ENCODE measurements at places on chromosomes 2 and 18.

DNA sequence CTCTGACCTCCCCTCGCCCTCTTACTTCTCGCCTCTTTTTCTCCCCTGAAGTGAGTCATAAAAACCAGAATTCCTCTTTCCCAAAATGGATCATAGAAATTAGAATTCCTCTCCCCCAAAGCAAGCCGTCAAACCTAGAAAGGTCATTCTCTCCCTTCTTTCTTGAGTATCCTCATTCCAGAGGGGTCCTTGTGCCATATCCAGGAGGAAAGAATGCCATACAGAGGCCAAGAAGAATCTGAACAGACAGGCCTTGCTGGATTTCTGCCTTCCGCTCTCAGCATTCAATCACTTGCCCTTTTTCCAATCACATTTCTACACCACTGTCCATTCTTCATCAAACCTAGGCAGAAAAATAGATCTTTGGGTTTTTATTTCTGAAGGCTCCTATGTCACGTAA, 31.1 kb upstream of the MAPK4 start:
- no peaks in the 10 kb centered on the region for H3K4me1 ChIP-seq
- H3K27me3 ChIP-seq: no peaks in the 10 kb centered on the region
- no peak overlapping the region for H3K27ac ChIP-seq
- H3K4me3 ChIP-seq: no peak overlapping the region

GRCh38 chr2:208179028-208179609, 10.7 kb downstream of the C2orf80 start:
- no peak overlapping the region for H3K4me3 ChIP-seq
- no peak for DNase-seq
- no peaks in the 10 kb centered on the region for H3K36me3 ChIP-seq

GRCh38 chr2:61100801-61101200, 35.1 kb downstream of the SANBR start:
- no peaks in the 10 kb centered on the region for H3K36me3 ChIP-seq
- no peak overlapping the region for H3K4me3 ChIP-seq
- no peaks in the 10 kb centered on the region for H3K4me1 ChIP-seq
- H3K27ac ChIP-seq: no peak overlapping the region
- no peaks in the 10 kb centered on the region for H3K27me3 ChIP-seq

DNA sequence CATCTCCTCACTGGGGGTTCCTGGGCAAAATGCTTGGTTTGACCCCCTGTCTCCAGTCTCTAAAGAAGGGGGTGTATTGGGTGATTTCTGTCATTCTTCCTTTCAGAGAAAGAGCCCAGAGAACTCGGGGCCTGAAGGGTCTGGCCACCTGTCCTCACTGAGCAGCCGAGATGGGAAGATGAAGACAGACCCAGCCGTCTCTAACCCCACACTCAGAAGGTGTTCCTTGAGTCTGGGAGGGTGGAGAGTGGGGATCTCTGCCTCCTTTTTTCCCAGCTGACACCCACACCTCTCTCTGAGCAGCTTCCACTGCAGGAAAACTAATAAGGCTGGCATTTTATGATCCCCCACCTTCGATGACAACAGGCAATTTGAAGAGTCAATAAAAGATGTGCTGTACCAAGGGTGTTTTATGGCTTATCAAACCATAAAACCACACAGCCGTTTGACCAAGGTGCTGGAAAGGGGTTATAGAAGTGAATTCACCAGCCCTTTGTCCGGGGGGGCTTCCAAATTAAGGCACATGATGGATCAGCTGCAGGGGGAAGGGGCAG, 213.8 kb downstream of the SMAD2 start:
- H3K27me3 ChIP-seq: no peaks in the 10 kb centered on the region
- no peaks in the 10 kb centered on the region for H3K4me1 ChIP-seq
- H3K36me3 ChIP-seq: no peaks in the 10 kb centered on the region
- H3K4me3 ChIP-seq: no peak overlapping the region

DNA sequence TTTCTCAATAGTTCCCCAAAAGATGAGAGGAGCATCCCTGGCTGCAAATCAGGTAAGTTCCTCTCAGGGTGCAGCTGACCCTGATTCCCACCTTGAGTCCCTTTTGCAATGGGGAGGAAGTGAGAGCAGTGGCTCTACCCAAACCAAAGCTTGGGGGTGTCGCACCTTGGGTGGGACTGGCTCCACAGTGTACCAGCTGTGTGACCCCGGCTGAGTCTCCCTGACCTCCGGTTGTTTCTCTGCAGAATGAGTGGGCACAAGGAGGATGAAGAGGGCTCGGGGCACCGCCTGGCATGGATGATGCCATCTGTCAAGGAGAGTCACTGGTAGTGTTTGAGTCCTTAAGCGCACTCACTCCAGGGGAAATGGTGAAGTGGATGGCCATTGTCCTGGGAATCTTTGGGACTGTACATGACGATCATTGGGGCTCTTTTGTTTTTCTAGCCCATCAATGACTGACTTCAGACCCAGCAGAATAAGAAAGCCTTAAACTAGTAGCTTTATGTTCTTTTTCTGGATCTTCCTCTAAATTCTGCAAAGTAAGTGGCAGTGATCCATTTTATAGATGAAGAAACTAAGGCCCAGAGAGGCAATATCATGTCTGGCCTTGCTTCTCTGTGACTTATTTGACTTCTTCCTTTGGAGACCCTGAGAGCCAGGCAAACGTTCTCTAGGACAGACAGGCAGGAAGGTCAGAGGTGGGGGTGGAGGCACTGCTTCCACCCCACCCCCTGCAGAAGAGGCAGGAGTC, 106.3 kb upstream of the ST3GAL5 start:
- peaks cover 24% of the 10 kb centered on the region for H3K4me1 ChIP-seq
- DNase-seq: no peak
- H3K27me3 ChIP-seq: no peaks in the 10 kb centered on the region
- H3K36me3 ChIP-seq: no peaks in the 10 kb centered on the region
- no peak overlapping the region for H3K27ac ChIP-seq
- no peak overlapping the region for H3K4me3 ChIP-seq

- H3K27me3 ChIP-seq: no peaks in the 10 kb centered on the region
- H3K36me3 ChIP-seq: no peaks in the 10 kb centered on the region
- DNase-seq: no peak
- H3K4me1 ChIP-seq: no peaks in the 10 kb centered on the region
- H3K4me3 ChIP-seq: no peak overlapping the region
Observed at GRCh38 chr2:12091201-12091806, 344.9 kb downstream of the LPIN1 start.

- H3K4me1 ChIP-seq: no peaks in the 10 kb centered on the region
- no peak for DNase-seq
- no peaks in the 10 kb centered on the region for H3K27me3 ChIP-seq
- no peaks in the 10 kb centered on the region for H3K36me3 ChIP-seq
- H3K4me3 ChIP-seq: no peak overlapping the region
Observed at GRCh38 chr2:114864901-114865300, 422.5 kb downstream of the DPP10 start.

- no peak for DNase-seq
- no peaks in the 10 kb centered on the region for H3K36me3 ChIP-seq
- no peak overlapping the region for H3K27ac ChIP-seq
- H3K4me3 ChIP-seq: no peak overlapping the region
- H3K4me1 ChIP-seq: no peaks in the 10 kb centered on the region
Observed at GRCh38 chr2:21367421-21367820, 243.7 kb downstream of the TDRD15 start.

- H3K36me3 ChIP-seq: no peaks in the 10 kb centered on the region
- no peaks in the 10 kb centered on the region for H3K4me1 ChIP-seq
- DNase-seq: no peak
- H3K4me3 ChIP-seq: no peak overlapping the region
Observed at GRCh38 chr2:141633132-141633531, 497.7 kb downstream of the LRP1B start.

- no peak overlapping the region for H3K27ac ChIP-seq
- no peaks in the 10 kb centered on the region for H3K36me3 ChIP-seq
- H3K4me1 ChIP-seq: no peaks in the 10 kb centered on the region
- no peak for DNase-seq
- H3K4me3 ChIP-seq: no peak overlapping the region
Observed at GRCh38 chr18:60554967-60555366, 182.4 kb upstream of the MC4R start.

DNA sequence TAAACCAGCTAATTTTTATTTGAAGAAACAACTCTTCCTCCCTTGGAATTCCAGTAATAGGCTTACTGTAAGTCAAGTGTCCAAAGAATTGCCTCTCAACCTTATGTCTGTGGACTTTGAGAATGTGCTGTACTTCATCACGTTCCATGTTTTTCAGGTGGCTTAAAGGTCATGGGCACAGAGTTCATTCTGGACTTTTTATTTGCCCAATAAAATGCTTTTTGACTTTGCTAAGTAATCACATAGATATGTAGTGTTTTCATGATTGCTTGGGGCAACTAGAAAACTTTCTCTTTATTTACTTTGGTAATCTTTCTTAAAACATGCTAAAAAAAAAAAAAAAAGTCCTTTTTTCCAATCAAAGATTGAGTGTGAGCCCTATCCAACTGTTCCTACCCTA, 10.4 kb upstream of the DNAH7 start:
- H3K4me3 ChIP-seq: no peak overlapping the region
- no peak overlapping the region for H3K27ac ChIP-seq
- H3K36me3 ChIP-seq: no peaks in the 10 kb centered on the region
- H3K4me1 ChIP-seq: no peaks in the 10 kb centered on the region
- H3K27me3 ChIP-seq: no peaks in the 10 kb centered on the region
- DNase-seq: no peak

GRCh38 chr2:128455721-128456050, 137.0 kb upstream of the HS6ST1 start:
- no peak overlapping the region for H3K4me3 ChIP-seq
- no peaks in the 10 kb centered on the region for H3K4me1 ChIP-seq
- DNase-seq: no peak
- H3K27ac ChIP-seq: no peak overlapping the region
- no peaks in the 10 kb centered on the region for H3K36me3 ChIP-seq
- no peaks in the 10 kb centered on the region for H3K27me3 ChIP-seq

DNA sequence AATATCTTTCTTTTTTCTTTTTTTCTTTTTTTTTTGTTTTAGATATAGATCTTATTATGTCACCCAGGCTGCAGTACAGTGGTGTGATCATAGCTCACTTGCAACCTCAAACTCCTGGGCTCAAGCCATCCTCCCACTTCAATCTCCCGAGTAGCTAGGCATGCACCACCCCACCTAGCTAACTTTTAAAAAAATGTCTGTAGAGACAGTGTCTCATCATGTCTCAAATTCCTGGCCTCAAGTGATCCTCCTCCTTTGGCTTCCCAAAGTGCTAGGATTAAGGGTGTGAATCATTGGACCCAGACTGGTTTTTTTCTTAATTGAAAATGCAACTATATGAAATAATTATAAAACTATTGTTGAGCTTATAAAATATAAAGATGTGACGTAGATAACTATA, 9.8 kb upstream of the ZCCHC2 start:
- H3K36me3 ChIP-seq: peaks cover 4% of the 10 kb centered on the region
- DNase-seq: no peak
- no peak overlapping the region for H3K4me3 ChIP-seq
- H3K4me1 ChIP-seq: no peaks in the 10 kb centered on the region
- no peaks in the 10 kb centered on the region for H3K27me3 ChIP-seq

- no peak for DNase-seq
- H3K36me3 ChIP-seq: no peaks in the 10 kb centered on the region
- H3K4me1 ChIP-seq: no peaks in the 10 kb centered on the region
- no peaks in the 10 kb centered on the region for H3K27me3 ChIP-seq
- H3K4me3 ChIP-seq: no peak overlapping the region
Observed at GRCh38 chr18:58344861-58345463, 283.9 kb downstream of the ALPK2 start.

DNA sequence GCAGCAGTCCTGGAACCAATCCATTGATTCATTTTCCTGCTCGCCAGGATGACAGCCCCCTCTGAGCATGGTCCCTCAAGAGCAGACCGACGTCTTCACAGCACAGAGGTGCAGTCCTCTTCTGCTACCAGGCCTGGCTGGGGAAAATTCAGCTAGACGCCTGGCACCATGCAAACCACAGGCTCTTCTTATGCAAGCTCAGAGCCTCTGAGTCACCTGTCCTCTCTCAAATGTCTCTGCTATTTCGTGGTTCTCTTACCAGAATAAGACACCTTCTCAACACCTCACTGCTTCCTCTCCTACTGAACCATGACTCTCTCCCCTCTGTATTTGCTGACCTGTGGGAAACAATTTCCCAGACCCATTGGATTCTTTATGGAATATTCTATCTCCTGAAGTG, 79.8 kb upstream of the CYRIA start:
- H3K27ac ChIP-seq: no peak overlapping the region
- H3K27me3 ChIP-seq: no peaks in the 10 kb centered on the region
- DNase-seq: no peak
- no peak overlapping the region for H3K4me3 ChIP-seq

DNA sequence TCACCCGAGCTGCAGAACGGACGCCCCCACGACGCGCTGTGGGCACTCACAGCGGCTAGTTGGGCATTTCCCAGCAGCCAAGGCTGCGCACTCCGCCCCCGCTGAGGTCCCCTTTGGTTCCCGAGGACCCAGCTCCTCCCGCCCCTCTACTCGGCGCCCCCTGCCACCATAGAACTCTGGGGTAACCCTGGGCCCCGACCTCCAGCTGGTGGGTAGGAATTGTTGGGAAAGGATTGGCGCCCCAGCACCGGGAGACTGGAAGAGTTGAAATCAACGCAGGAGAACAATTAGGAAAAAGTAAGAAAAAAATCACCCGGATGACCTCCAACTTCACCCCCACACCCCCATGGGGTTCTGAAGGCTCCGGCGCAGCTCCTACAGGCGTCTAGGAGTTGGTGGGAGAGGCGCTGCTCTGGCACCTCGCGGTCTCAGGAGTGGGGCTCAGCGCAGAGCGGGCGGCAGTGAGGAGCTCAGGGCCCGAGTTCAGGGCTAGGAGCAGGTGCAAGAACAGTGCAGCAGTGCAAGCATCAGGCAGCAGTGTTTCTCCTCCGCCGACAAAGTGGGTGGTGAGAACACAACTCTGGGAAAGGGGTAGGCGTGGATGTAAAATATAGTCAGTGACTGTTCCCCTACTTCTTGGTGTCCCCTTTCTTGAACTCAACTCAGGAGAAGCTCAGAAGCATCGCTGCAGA, 14.0 kb downstream of the POU3F3 start:
- DNase-seq: no peak
- no peaks in the 10 kb centered on the region for H3K36me3 ChIP-seq
- no peak overlapping the region for H3K4me3 ChIP-seq

DNA sequence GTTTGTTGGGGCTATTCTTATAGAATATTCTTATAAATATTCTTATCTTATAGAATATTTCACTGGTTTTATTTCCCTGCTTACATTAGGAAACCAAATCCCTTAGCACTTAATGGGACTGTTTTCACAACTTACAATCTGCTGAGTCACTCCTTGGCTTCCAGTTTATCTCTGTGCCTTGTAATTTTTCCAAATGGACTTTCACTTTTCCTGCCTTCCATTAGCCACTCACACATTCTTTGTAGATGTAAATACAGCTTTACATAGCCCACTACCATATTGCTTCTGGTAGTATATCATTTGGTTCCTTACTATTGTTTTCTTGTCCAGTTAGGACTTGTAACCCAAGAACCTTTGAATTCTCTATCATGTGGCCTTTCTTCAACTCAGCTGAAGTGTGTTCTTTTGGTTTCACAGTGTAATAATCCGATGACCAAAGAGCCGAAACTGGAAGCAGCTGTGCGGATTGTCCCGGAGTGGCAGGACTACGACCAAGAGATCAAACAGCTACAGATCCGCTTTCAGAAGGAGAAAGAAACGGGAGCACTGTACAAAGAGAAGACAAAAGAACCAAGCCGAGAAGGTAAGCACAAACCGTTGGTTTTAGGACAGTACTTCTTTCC, 96.1 kb downstream of the UGGT1 start:
- H3K36me3 ChIP-seq: no peaks in the 10 kb centered on the region
- no peak overlapping the region for H3K27ac ChIP-seq
- H3K4me1 ChIP-seq: no peaks in the 10 kb centered on the region

- H3K4me1 ChIP-seq: no peaks in the 10 kb centered on the region
- no peaks in the 10 kb centered on the region for H3K36me3 ChIP-seq
- no peak overlapping the region for H3K4me3 ChIP-seq
- H3K27me3 ChIP-seq: no peaks in the 10 kb centered on the region
- H3K27ac ChIP-seq: no peak overlapping the region
Observed at GRCh38 chr18:35635170-35635569, 53.6 kb downstream of the GALNT1 start.
